Activated CD4-positive, alpha-beta T cell treated with anti-CD3 and anti-CD28 coated beads, Interleukin-2, amount 50 U/mL, for 24 hours (primary cell): ENCODE measurements at places on chromosomes 4 and X.

DNA sequence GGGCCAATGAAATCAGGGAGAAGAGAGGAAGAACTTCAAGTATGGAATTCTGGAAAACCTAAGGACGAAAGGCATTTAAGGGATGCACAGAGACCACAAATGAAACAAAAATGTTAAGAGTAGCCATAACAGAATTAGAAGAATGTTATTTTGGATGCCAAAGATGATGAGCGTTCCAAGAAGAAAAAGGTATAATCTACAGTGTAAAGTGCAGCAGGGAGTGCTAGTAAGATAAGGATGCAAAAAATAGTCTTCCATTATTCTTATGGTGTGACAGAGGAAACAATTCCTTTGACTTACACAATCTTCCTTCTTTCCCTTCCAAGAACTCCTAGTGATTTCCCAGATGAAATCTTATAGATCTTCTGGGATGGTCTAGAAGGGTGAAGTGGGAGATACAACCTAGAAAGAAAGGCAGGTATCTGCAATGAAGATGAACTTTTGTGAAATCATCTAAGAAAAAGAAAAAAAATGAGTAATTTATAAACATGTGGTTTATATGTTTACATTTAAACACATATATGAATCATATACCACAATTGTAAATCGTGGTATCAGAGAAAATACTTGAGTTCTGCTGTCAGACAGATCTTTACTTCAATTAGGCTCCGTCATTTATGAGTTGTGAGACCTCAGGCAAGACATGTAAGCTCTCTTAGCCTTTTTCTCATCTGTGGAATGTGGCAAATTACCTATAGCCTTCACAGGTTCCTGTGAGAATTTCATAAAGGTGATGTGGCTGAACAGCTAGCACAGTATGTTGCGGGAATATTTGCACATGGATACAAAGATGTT, 8.1 kb downstream of the MORF4L2 start:
- DNase-seq = no peak

DNA sequence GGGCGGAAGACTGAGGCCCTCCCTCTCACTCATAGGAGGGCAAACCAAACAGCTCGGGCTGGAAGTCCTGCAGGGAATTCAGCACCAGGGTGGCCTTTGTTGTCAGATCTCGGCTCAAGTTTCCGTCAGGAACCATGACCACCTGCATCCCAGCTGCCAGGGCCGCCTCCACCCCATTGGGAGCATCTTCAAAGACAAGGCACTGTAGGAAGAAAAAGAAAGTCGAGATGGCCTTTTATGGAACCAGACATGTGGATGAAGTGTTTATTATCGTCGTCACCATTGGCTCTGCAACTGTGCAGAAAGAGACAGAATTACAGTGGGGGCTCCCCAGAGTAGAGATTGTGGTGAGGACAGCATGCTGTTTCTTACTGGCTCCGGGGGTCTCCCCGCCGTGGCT, 97.2 kb upstream of the STS start:
- DNase-seq = no peak

DNA sequence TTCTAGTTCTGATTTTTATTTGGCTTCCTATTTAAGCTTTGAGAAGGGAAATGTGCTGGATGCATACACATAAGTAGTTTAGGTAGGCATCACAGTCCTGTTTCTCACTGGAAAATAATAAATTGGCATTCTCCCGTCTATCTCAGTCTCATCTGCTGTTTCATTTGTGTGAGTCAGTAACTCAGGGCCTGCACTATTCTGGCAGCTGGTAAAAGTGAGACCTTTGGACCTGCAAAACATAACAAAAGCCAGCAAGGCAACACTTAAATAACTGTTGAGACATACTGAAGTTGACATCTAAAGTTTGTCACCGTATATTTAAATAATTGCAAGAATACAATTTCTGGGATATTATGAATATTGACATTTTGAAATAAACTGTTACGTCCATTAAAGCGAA, 8.6 kb upstream of the UBQLN2 start:
- DNase-seq = no peak

GRCh38 chr4:14539246-14539645, 463.0 kb upstream of the CPEB2 start:
- no peak for DNase-seq

- DNase-seq = no peak
Measured at GRCh38 chr4:184688447-184688846, 38.9 kb downstream of the PRIMPOL start.

DNA sequence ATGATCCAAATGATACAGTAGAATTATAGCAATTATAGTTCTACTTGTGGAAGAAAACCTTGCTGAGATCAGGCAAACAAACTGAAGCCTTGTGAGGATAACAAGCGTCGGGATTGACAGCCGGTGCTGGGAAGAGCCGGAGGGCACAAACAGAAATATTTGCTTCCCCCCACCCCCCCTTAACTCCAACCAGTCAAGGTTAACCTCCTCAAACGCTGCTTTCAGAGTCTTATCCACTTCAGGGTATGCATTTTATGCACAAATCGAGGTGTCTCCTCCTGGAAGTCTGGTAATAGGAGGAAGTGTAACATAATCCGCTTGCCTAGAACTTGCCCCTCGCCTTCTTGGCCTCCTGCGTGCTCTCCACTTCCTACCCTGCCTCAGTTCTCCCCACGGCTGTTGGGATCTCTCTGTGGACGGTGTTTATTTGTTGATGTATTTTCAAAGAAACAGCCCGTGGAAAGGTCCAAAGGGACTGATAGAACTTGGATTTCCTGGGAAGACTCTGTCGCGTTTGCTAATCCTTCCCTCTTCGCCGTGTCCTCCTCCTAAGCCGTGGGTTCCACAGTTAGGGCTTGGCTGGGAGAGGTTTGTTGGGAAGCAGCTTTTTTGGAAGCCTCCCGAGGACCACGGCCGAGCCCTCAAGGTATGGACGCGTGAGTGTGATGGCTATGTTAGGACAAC, 4.1 kb upstream of the ARX start:
- no peak for DNase-seq

DNA sequence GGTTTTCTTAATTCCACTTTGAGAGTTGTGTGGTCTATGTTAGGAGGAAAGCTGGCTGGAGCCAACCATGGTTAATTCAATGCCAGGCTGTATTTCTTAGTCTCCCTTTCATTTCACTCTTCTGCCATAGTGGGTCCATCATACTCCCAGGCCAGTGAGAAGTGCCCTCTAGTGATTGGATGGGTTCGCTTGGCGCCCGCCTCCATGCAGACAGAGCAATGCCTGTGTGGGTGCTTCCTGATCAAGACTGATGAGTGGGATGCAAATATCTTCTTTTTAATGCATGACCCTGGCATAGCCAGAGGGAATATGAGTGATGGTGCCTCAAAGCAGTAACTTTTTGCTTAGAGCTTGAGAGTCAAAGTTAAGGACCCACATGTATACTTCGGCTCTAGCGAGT, 6.4 kb downstream of the BMX start:
- no peak for DNase-seq

GRCh38 chr4:89906777-89907521, 12.3 kb downstream of the MMRN1 start:
- no peak for DNase-seq

- DNase-seq = no peak
Measured at GRCh38 chr4:4666187-4666586, 124.3 kb upstream of the STX18 start.
